PC-3 (cell line): ENCODE measurements at places on chromosomes 1 and 21. TPM values are rescaled to one million over a fixed set of nuclear protein-coding genes. Genes with fewer than 3 reads are reported as not detected.
A peak's percentile ranks its signal among the peaks of the same experiment; 100 is the strongest.

GRCh38 chr1:220841293-220841692 lies 38.0 kb upstream of the HLX start:
- no peaks in the 10 kb centered on the region for H3K4me1 ChIP-seq
- no peaks in the 10 kb centered on the region for H3K36me3 ChIP-seq
- no peaks in the 10 kb centered on the region for H3K27me3 ChIP-seq
- no peak overlapping the region for H3K4me3 ChIP-seq
- DNase-seq: peak; percentile 22

DNA sequence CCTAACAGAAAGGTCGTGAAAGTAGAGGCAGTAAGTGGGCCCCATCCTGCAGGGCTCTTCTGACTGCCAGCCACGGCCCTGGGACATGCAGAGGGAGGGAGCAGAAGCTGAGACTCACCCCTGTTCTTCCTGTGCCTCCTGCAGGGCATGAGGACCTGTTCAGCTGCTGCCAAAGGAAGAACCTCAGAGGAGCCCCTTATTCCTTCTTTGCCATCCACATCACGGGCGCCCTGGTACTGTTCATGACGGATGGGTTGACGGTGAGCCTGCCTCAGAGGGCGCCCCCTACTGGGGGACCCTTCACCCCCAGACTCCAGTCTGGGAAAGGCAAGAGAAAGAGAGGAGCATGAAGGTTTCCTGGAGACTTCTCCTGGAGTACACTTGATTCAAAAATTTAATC lies 47.1 kb downstream of the ELK4 start:
- no peaks in the 10 kb centered on the region for H3K27me3 ChIP-seq
- H3K36me3 ChIP-seq: no peaks in the 10 kb centered on the region
- no peak overlapping the region for H3K27ac ChIP-seq

Gene DNAJC28
- 0.29 and 0.44 TPM in 2 replicates for total RNA-seq

- no peaks in the 10 kb centered on the region; the same call in 1 of the 2 replicates for H3K4me1 ChIP-seq
- H3K4me3 ChIP-seq: no peak overlapping the region
- no peak overlapping the region for H3K27ac ChIP-seq
- DNase-seq: peak; percentile 30
Measured at GRCh38 chr21:33731447-33731846, 89.1 kb downstream of the ITSN1 start.

Gene KIAA1614
- not detected in 2 replicates for total RNA-seq

DNA sequence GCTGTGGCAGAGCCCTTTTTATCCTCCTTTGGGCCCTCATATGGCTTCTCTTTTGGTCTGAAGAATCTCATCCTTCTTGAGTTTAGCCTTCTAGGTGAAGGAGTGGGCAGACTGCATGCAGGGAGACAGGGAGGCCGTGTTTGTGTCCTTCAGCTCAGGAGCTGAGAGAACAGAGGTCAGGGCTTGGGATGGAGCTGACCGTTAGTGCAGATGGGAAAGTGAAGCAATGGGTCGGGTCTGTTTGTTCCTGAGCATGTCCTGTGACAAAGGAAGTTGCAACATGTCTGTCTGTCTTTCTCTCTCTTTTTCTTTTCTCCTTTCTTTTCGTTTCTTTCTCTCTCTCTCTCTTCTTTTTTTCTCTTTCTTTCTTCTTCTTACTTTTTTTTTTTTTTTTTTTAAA lies 14.9 kb downstream of the MAPKAPK2 start:
- H3K4me3 ChIP-seq: no peak overlapping the region
- DNase-seq: no peak
- peaks cover 6% of the 10 kb centered on the region; the same call in 1 of the 2 replicates for H3K36me3 ChIP-seq
- no peaks in the 10 kb centered on the region for H3K4me1 ChIP-seq
